ENCODE measurements at places on chromosomes 6 and 20. TPM values are rescaled to one million over a fixed set of nuclear protein-coding genes. Genes with fewer than 3 reads are reported as not detected.

Gene SRMS
- not detected for total RNA-seq

Gene ANGPT4
- total RNA-seq = not detected

Gene DEFB128
- total RNA-seq = not detected

Gene BACH2
- 1.3 TPM for total RNA-seq

DNA sequence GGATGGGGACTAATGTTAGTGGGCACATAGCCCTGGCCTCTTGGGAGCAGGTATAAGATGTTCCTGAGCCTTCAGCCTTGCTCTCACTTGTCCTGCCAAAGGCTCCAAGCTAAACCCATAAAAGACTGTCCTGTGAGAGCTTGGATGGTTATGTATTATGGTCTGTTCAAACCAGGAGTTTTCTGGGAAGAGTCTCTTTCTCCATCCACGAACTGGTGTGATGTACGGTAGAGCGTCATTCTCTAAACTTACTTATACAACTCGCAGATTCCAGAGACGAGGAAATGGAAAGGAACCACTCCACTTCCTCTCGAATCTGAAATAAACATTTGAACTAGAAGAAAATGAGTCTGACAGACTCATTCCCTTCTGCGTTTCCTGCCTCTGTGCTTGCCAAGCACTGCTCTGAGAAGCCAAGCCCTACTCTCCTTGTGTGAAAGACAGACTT lies 5.3 kb downstream of the SOBP start:
- peak; percentile 54 for DNase-seq

- DNase-seq = no peak
Measured at GRCh38 chr20:57287007-57287880, 20.8 kb upstream of the BMP7 start.

DNA sequence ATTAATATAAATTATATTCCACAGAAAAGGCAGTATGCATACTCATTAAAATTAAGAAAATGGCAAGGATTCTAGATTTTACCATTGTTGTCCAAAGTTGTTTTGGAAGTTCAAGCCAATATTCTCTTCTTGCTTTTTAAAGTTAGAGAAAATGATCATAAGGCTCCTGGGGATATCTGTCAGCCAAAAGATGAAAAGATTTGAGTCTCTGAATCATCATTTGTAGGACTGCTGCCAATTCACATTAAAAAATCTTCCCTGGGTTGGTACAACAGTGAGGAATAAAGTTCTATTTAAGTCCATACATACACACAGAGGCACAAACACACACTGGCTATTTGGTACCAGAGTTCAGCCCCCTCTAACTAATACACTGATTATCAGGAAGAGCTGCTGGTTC lies 620.1 kb downstream of the COL12A1 start:
- no peak for DNase-seq

- DNase-seq = peak; percentile 24
Measured at GRCh38 chr6:126890055-126890454, 228.4 kb upstream of the RSPO3 start.

DNA sequence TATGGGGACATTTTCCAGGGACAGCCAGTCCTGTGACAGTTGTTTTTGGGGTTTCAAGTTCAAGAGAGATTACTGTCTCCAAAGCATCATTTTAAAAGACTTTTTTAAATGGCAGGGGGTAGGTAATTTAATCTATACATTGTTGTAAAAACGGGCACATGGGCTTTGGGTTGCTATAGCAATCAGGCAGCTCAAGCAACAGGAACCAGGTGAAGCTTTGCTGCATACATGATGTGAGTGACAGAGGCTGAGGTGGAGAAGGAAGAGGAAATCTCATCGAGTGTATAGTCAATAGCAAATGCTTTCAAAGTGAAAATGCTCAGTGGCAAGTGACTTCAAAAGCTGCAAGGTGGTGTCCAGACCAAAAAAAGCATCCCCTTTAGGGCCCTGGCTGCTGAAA lies 277.4 kb upstream of the JAG1 start:
- no peak for DNase-seq

All from dermis blood vessel endothelial cell (primary cell).